ENCODE measurements at places on chromosomes 2 and 18.
A peak's percentile ranks its signal among the peaks of the same experiment; 100 is the strongest.

DNA sequence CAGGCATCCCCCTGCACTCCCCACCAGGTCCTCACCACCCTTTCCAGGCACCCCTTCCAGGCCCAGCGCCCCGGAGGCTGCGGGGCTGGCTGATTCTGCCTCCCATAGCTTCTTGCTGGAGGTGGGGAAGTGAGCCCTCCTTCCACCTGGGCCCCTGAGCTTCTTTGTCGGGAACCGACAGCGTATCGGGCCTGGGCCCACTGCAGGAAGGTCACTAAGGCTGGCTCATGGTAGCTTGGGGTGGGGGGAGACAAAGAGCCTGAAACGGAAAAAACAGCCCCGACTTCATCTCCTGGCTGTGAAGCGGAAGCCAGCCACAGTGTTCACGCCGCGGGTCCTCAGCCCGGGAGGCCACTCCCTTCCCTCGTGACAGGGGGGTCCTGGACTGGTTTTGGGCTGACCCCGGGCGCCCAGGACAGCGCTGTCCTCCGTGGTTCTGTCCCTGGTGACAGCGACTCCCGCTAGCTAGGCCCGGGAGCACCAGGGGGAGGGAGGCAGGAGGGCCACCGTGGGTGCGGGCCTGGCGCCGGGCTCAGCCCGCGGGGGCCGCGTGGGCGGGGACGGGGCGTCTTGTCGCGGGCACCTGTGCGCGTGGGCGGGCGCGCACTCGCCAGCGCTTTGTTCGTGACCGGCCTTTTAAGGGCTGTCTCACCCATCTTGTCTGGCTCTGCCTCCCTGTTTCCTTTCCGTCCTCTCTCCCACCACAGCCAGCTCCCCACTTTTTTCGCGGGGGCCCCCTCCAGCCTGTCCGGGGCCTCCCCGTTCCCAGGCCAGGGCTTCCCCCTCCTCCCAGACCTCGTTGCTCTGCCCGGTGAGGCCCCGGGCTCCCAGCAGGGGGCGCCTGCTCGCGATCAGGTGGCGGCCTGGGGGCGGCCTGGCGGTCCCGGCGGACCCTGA is 64.9 kb downstream of the DNMT3A start:
- peak; percentile 24 for DNase-seq

- no peak for DNase-seq
These were observed 9.4 kb downstream of the FBLN7 start for GRCh38 chr2:112147382-112148168.

DNA sequence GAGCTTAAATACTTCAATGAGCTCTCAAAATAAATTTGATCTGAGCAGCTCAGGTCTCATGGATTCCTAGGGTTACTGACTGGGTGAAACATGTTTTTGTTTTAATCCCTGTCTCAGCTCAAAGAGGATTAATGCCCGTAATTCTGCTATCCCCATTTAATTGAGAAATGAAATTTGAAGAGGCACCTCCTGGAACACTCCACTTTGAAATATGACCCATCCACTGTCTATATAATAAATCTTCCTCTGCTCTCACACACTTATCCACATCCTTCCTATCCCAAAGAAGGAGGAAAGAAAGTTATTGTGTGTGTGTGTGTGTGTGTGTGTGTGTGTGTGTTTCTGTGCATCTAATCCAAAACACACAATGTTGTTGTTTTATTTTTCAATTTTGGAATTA is 2082.4 kb upstream of the PIK3C3 start:
- DNase-seq, result no peak

GRCh38 chr2:207525296-207525695 is 4.5 kb upstream of the CREB1 start:
- DNase-seq, result no peak

DNA sequence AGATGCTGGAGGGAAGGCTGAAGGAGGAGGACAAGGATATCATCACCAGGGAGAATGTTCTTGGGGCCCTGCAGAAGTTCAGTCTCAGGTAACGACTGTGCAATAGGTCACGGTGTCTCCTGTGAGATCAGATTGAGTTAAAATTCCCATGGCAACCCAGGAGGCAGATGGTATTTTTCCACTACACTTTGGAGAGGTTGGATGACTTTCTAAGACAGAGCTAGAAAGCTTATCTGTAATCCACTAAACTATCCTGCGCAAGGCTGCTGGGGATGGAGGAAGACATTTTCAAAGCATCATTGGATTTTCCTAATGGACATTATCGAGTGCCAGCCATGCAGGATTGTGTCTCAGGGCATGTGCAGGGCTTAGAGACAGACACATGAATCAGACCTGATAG is 74.6 kb downstream of the ARMC9 start:
- DNase-seq, result no peak

GRCh38 chr2:224849264-224849663 is 133.1 kb upstream of the CCDC195 start:
- no peak for DNase-seq

GRCh38 chr18:24725644-24726415 is 265.4 kb downstream of the HRH4 start:
- no peak for DNase-seq

- no peak for DNase-seq
These were observed 11.3 kb upstream of the ERBB4 start for GRCh38 chr2:212549941-212550340.

DNA sequence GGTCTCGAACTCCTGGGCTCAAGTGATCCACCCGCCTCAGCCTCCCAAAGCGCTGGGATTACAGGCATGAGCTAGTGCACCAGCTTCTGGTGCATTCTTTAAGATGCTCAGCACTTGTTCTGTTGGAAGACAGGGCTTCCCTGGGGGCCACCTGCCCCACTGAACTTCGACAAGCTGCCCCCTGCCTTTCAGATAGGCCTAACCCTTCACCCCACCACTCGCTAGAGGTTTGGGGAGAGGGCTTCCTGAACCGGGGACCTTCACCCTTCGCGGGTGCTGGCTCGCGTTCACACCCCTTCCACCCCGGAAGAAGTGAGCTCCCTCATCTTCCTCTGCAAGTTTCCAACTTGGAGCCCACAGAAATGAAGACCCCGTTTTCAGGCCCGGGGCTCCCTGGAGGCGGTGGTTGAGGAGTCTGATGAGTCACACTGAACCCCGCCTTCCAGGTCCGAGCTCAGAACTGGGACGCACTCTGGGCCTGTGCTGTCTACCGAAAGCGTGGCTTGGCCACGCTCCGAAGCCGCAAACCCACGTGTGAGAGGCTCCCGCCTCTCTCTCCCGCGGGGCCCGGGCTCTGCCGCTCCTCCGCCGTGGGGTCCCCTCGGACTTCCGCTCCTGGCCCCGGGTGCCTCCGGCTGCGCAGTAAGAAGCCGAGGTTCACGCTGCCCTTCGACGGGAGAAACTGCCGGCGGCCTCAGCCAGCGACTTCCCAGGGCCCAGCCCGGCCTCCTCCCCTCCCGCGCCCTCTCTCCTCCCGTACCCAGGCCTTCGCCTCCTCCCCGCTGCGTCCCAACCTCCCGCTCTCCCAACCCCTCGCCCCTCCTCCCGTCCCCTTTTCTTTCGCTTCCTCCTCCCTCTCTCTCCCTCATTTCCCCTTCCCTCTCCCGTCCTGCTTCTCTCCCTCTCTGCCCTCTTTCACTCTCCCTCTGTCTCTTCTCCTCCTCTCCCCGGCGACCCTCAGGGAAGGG is 47.5 kb upstream of the SP3 start:
- DNase-seq, result peak; percentile 8

DNA sequence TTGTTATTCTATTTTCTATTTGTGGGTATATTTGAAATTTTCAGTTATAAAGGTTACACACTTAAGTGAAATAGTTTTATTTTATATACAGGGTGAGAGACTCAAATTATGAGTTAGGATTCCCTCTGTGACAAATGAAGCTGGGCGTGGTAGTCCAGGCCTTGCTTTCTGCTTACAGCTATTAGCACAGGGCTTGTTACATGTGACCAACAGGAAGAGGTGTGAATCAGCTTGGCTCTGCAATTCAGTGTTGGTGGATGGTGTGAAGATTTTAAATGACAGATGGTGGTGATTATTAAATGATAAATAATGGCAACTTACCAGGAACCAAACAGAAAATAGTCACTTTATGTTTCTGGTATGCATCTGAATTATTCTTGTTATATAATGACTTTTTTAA is 64.4 kb upstream of the NOSTRIN start:
- no peak for DNase-seq

GRCh38 chr2:42492691-42493467 is 903 bp downstream of the KCNG3 start:
- no peak for DNase-seq

DNA sequence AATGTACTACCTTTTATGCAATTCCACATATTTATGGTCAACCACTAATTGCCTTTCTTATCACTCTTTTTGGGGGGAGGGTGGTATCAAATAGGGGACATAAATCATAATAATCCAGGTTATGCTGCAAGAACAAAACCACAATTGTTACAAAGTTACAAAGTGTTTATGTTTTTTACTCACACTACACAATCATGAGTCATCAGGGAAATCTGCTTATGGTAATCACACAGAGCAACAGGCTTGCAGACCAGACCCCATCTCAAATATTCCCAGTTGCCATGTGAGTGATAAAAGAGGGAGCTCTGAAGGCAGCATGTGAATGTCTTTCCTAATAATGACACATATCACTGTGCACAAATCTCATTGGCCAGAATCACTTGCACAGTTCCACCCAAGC is 304.7 kb upstream of the TMEFF2 start:
- no peak for DNase-seq

DNA sequence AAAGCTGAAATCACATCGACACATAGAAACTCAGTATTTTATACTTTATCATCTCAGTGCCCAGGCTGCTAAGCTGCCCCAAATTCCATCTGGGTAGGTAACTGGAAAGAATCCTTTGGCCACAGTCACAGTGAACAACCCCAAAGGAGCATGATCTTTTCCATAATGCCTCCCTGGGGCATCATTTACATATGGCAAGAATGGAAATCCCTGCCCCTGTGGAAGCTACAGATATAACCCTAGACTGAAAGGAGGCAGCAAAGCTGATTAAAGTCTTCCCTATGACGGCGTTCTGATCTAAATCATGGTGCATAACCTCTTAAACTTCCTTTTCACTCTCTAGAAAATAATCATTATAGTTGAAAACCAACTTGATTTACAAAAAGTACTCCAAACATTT is 41.5 kb downstream of the MAP3K19 start:
- DNase-seq, result no peak

DNA sequence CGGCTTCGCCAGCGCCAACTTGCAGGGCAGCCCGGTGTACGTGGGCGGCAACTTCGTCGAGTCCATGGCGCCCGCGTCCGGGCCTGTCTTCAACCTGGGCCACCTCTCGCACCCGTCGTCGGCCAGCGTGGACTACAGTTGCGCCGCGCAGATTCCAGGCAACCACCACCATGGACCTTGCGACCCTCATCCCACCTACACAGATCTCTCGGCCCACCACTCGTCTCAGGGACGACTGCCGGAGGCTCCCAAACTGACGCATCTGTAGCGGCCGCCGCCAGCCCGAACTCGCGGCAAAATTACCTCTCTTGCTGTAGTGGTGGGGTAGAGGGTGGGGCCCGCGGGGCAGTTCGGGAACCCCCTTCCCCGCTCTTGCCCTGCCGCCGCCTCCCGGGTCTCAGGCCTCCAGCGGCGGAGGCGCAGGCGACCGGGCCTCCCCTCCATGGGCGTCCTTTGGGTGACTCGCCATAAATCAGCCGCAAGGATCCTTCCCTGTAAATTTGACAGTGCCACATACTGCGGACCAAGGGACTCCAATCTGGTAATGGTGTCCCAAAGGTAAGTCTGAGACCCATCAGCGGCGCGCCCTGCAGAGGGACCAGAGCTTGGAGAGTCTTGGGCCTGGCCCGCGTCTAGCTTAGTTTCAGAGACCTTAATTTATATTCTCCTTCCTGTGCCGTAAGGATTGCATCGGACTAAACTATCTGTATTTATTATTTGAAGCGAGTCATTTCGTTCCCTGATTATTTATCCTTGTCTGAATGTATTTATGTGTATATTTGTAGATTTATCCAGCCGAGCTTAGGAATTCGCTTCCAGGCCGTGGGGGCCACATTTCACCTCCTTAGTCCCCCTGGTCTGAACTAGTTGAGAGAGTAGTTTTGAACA is 15.1 kb downstream of the HOXD3 start:
- no peak for DNase-seq

DNA sequence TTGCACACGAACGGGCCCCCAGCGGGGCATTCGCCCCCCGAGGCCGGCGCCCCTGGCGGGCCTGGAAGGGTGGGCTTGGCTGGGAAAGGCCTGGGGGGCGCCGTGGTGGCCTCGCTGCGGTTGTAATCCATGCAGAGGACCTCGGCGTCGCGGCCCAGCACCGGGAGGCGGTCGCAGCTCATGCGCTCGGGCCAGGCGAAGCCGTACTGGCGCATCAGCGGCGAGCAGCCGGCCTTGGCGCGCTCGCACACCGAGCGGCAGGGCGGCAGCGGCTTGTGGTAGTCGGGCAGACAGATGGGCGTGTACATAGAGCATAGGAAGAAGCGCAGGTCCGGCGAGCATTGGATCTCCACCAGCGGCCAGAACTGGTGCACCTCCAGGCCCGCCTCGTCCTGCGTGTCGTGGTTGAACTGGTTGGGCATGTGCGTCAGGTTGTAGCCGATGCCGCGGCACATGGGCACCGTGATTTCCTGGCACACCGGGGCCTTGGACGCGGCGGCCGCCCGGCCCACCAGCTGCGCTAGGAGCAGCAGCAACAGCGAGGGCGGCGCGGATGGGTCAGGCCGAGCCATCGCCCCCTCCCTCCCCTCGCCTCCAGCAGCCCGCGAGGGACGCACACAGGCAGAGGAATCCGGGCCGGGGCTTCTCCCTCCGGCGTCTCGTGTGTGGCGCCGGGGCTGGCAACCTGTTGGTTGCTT is 1.4 kb downstream of the FZD5 start:
- DNase-seq, result no peak

DNA sequence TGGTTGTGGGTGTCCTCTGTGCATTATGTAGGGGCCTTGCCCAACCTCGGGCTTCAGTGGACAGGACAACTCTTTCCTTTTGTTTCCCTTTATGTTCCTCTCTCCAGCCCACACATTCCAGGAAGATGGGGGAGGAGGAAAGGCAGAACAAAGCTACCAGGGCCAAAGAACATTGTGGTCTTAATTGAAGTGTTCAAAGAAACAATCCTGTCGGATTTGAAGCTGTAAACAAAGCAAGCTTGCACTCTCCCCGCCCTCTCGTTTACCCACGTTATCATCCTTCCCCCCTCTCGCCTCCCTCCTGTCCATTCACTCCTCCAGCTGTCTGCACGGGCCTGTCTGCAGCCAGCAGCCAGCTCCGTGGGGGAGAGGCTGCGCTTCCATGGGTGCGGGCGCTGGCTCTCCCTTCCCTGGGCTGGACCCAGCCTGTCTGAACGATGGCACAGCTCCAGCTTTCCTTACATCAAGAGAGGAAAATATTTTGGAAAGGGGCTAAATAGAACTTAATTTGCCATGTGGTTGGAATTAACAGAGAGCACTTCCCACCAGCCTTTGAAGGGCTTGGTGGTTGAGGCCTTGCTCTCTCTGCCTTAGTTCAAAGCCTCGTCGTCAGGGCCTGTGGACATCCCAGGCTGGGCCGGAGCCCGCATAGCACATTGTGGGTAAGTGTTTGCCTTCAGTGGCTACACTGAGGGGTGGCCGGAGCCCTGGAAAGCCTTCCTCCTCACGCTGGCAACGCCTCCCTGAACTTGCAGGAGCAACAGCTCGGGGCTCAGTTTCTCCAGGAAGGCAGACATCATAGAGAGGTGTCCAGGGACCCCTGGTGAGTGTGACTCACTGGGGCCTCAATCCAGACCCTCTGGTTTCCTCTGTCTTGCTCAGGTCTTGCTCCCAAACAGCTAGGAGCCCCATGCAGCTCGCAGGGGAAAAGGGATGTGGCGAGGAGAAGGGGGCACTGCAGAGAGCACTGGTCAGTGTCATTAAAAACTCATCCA is 60.6 kb upstream of the HS6ST1 start:
- no peak for DNase-seq
